ENCODE measurements at places on chromosomes 4 and X.

DNA sequence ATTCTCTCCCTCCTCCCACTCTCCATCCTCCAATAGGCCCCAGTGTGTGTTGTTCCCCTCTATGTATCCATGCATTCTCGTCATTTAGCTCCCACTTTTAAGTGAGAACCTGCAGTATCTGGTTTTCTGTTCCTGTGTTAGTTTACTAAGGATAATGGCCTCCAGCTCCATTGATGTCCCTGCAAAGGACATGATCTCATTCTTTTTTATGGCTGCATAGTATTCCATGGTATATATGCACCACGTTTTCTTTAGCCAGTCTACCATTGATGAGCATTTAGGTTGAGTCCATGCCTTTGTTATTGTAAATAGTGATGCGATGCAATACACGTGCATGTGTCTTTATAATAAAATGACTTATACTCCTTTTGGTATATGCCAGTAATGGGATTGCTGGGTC is 100.3 kb upstream of the USP9X start:
- DNase-seq: no peak

- DNase-seq: no peak
Measured at GRCh38 chrX:136574548-136574947, 42.5 kb downstream of the VGLL1 start.

- no peak for DNase-seq
Measured at GRCh38 chrX:38494239-38494823, 67.0 kb upstream of the TSPAN7 start.

DNA sequence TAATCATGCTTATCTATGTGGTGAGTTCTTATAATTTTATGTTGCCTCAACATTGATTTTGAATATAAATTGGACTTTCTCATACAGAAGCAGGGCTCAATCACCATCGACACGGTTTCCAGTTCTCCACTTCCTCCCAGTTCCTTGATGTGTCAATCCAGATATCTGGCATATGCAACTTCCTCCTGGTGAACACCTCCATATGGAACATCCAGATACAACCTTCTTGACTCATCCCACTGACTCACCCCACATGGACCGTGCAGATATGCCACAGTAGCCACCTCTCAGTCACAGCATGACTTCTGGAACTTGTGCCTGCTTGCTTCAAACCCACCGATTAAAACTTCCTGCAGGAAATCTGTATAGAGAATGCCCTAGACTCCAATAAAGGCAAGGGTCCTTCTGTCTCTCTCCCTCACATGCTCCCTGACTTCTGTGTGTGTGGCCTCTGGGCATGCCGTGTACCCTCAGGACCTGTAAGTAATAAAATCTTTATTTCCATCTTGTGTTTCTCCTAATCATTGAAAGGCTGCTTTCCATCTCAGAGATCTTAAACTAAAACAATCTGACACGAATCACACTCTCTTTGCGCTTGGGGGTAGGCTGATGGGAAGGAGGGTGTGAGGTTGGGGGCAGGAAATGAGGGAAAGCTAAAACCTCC is 67.0 kb downstream of the HTRA3 start:
- no peak for DNase-seq

- DNase-seq: no peak
Measured at GRCh38 chr4:118032691-118033090, 1.6 kb upstream of the NDST3 start.

DNA sequence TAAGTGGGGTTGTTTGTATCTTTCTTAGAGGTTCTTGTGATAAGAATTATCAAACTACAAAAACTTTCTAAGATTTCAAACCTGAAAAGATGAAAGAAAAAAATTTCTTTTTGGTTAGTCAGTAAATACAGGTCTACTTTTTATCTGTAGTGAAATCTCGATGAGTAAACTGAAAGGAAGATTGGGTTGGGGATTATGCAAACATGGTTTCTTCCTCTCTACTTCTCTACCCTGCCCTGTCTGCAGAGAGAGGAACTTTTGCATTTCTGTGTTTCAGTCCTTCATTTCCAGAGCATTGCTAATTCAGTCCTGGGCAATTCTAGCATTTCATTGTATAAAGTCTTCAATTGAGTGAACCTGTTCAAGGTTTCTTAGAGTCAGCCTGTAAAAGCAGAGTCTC is 51.6 kb upstream of the IL2 start:
- DNase-seq: no peak

DNA sequence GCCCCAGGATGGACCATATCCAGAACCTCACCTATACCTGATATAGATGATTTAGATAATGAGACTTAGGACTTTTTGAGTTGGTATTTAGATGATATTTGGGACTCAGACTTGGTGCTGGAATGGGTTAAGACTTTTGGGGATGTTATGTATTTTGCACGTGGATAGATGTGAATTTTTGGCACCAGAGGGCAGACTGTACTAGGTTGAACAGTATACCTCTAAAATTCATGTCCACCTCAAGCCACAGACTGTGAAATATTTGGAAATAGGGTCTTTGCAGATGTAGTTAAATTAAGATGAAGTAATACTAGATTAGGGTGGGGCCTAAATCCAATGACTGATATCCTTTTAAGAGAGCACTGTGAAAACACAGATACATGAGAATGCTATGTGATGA is 15.6 kb downstream of the RBM41 start:
- DNase-seq: no peak

- DNase-seq: no peak
Measured at GRCh38 chr4:4693258-4693657, 151.4 kb upstream of the STX18 start.

DNA sequence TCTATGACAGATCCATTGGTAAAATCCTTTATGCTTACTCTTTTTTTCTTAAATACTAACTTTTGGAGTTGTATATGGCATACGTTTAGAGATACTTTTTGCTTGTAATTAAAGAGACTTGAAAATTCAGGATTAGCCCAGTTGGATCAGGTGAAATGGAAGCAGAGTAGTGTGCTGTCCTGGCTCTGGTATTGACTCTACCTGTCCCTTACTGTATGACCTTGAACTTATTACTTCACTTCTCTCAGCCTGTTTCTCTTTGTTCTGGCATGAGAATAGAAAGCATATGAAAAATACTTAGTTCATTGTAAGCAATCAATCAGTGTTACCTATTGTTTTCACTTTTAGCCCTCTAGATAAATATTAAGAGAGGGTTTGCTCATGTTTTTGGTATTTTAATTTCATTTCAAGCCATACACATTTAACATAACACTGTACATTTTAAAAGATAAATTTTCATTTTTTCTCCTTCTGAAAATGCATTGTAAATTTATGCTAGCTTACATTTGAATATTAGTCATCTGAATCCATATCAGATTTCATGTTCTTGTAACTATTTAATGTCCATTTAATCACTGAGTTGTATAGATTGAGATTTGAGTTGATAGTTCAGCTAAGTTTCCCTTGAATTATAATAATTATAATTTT is 35.9 kb downstream of the GUCY1B1 start:
- DNase-seq: no peak

DNA sequence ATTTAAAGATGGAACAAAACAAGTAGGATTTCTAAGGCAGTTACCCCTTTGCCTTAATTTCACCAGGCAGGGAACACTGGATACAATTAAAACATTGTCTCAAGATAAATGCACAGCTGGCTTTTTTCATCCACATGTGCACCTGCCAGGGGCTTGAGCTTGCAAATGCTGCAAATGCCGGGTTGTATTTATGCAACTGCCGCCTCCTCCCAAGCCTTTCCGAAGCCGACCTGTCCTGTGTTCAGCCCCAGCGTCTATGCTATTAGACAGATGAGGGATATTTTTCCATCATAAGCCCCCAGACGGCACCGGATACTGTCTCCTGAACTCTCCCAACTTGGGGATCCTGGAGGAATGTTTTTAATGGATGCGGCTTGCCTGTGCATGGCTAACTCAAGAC is 251.6 kb downstream of the CRLF2 start:
- DNase-seq: no peak

DNA sequence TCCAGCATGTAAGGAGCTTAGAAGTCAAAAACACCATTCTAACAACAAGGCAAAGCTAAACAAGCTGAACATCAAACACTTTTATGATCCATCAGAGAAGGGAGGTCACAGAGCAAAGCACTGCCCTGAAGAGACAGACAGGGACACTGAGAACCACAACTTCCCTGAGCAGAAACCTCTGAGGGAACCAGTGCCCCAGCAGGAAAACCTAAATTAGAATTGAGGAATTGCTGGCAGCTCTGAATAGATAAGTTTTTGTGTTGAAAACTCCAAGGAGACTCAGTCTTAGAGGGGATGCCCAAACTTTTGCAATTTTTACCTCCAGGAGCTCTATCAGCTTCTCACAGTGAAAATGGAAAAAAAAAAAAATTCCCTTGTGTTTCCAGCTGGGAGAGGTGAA is 83.0 kb upstream of the MAPK10 start:
- no peak for DNase-seq

GRCh38 chr4:2362266-2363055 is 56.0 kb downstream of the ZFYVE28 start:
- DNase-seq: no peak

- no peak for DNase-seq
Measured at GRCh38 chr4:124079174-124079780, 633.3 kb downstream of the ANKRD50 start.
